ENCODE measurements at places on chromosomes 1 and 21. TPM values are rescaled to one million over a fixed set of nuclear protein-coding genes. Genes with fewer than 3 reads are reported as not detected.

Gene OSCP1
- total RNA-seq = 14.2 TPM

Gene CAPN2
- 300 TPM for total RNA-seq

Gene FCRL2
- total RNA-seq = not detected

Gene ANKRD45
- total RNA-seq = 1.4 TPM

Gene OPRD1
- total RNA-seq = not detected

Gene CENPF
- total RNA-seq = 8.7 TPM

Gene OR2T11
- total RNA-seq = not detected

Gene PPIAL4G
- not detected for total RNA-seq

Gene S100A13
- total RNA-seq = 95.6 TPM

Gene CCDC181
- 3.8 TPM for total RNA-seq

Gene IGSF3
- total RNA-seq = 47.9 TPM

Gene RAD54L
- total RNA-seq = 5.4 TPM

Gene ACOT11
- total RNA-seq = 1.4 TPM

Gene TNFRSF8
- not detected for total RNA-seq

Gene TSPAN2
- 14.1 TPM for total RNA-seq

Gene LCA5L
- total RNA-seq = 3.6 TPM

Gene MMEL1
- total RNA-seq = 0.65 TPM

Gene CNTN2
- not detected for total RNA-seq

Gene CLEC20A
- not detected for total RNA-seq

Gene HFM1
- 0.35 TPM for total RNA-seq

Gene LPAR3
- total RNA-seq = 0.05 TPM

Gene LSS
- 80.6 TPM for total RNA-seq

Gene SMYD2
- 135 TPM for total RNA-seq
